Activated CD4-positive, alpha-beta memory T cell treated with anti-CD3 and anti-CD28 coated beads, Interleukin-2, amount 10 ng/mL, durations not matched to agents 7 days and 5 days (primary cell): ENCODE measurements at places on chromosomes 3 and 15.

DNA sequence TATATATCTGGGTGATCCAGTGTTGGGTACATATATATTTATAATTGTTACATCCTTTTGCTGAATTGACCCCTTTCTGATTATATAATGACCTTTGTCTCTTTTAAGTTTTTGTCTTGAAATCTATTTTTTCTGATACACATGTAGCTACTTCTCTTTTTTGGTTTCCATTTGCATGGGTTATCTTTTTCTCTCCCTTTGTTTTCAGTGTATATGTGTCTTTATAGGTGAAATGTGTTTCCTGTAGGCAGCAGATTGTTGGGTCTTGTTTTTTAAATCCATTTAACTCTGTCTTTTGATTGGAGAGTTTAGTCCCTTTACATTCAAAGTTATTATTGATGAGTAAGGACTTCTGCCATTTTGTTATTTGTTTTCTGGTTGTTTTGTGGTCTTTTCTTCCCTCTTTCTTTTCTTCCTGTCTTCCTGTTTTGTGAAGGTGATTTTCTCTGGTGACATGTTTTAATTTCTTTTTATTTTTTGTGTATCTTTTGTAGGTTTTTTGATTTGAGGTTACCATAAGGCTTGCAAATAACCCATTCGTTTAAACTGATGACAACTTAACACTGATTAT lies 56.8 kb downstream of the STARD9 start:
- DNase-seq: no peak

- no peak for DNase-seq
Measured at GRCh38 chr15:58867926-58868325, 65.6 kb downstream of the SLTM start.

DNA sequence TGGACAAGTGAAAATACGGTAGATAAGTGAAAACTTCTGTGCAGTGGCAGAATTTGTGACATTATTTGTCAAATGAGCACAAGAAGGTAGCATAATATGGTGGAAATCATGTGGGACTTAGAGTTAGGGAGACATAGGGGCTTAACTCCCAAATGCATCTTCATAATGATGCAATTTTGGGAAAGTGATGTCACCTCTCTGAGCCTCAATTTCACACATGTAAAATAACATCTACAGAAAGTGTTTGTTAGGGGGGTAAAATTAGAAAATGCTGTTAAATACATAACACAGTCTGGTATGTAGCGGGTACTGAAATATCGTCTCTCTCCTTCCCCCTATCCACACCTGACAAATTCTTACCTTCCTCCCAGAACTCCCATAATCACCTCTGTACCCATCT lies 52.9 kb upstream of the CAPN7 start:
- DNase-seq: no peak

GRCh38 chr3:31166249-31166885 lies 271.9 kb upstream of the GADL1 start:
- DNase-seq: no peak

- no peak for DNase-seq
Measured at GRCh38 chr3:126954141-126954842, 28.6 kb upstream of the PLXNA1 start.

DNA sequence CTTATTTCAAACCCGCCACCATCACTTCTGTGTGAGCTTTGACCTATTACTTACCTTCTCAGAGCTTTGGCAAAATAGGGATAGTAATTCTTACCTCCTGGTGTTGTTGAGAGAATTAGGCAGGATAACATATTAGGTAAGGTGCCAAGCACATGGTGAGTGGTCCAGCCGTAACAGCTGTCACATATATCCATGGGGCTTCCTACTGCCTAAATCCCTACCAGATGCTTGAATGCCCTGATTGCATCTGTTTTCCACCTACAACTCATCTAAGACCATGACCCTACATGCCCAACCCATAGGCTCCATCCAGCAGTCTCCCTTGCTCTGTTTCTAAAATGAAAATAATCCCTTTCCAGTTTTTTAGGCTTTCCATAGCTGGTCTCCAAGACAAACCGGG lies 162.3 kb upstream of the NR2E3 start:
- DNase-seq: no peak
